ENCODE measurements at places on chromosomes 5 and 9. TPM values are rescaled to one million over a fixed set of nuclear protein-coding genes. Genes with fewer than 3 reads are reported as not detected.

- H3K36me3 ChIP-seq: no peaks in the 10 kb centered on the region
- no peaks in the 10 kb centered on the region for H3K4me1 ChIP-seq
- no peak overlapping the region for H3K27ac ChIP-seq
Measured at GRCh38 chr5:131209506-131210150, 38.9 kb downstream of the LYRM7 start.

- H3K4me3 ChIP-seq: no peak overlapping the region
- no peaks in the 10 kb centered on the region for H3K36me3 ChIP-seq
- no peaks in the 10 kb centered on the region for H3K4me1 ChIP-seq
- H3K27ac ChIP-seq: no peak overlapping the region
- H3K27me3 ChIP-seq: no peaks in the 10 kb centered on the region
Measured at GRCh38 chr5:14829396-14829795, 42.2 kb downstream of the ANKH start.

- H3K4me1 ChIP-seq: peaks cover 3% of the 10 kb centered on the region
- H3K27ac ChIP-seq: no peak overlapping the region
- H3K4me3 ChIP-seq: no peak overlapping the region
- H3K36me3 ChIP-seq: peaks cover 11% of the 10 kb centered on the region
- no peaks in the 10 kb centered on the region for H3K27me3 ChIP-seq
Measured at GRCh38 chr5:157486861-157487260, 26.8 kb downstream of the NIPAL4 start.

DNA sequence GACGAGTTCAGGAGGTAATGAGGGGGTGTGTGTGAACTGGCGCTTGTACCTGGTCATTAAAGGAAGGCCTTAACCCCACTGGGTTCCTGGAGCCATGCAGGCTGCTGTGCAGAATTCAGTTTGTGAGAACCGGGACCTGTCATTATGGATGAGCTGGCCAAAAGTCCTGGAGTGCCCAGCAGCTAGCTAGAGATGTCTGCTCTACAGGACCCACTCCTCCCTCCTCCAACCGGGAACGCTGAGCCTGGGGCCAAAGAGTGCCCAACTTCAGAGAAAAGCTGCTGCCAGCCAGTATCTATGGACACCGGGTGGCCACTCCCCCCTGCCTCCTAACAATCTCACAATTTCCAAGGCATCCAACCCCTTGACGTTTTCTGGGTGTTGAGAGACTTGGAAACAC, 1.2 kb downstream of the ENTREP1 start:
- H3K4me1 ChIP-seq: no peaks in the 10 kb centered on the region
- H3K27ac ChIP-seq: no peak overlapping the region
- no peak for DNase-seq
- H3K27me3 ChIP-seq: peaks cover 27% of the 10 kb centered on the region

DNA sequence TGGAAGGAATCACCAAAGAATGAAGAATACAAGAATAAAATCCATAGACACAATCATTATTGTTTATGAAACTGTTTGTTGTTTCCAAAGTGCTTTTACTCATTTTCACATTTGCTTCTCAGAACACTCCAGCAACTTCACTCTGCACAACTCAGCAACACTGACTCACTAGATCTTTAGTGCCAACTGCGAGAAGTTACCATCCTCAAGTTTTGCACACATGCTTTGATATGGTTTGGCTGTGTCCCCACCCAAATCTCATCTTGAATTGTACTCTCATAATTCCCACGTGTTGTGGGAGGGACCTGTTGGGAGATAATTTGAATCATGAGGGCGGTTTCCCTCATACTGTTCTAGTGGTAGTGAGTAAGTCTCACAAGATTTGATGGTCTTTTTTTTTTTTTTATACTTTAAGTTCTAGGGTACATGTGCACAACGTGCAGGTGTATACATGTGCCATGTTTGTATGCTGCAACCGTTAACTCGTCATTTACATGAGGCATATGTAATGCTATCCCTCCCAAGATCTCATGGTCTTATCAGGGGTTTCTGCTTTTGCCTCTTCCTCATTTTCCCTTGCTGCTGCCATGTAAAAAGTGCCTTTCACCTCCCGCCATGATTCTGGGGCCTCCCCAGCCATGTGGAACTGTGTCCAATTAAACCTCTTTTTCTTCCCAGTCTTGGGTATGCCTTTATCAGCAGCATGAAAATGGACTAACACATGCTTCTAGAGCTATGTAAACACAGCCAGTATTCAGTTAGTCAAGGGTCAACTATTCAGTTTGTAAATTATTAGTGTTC, 36.9 kb downstream of the CLINT1 start:
- no peak overlapping the region for H3K4me3 ChIP-seq
- H3K27me3 ChIP-seq: no peaks in the 10 kb centered on the region
- DNase-seq: peak; percentile 50
- peaks cover 9% of the 10 kb centered on the region for H3K4me1 ChIP-seq

- H3K27ac ChIP-seq: no peak overlapping the region
- DNase-seq: no peak
- H3K36me3 ChIP-seq: no peaks in the 10 kb centered on the region
- no peaks in the 10 kb centered on the region for H3K4me1 ChIP-seq
- H3K27me3 ChIP-seq: peaks cover 5% of the 10 kb centered on the region
Measured at GRCh38 chr9:77028478-77028877, 9.0 kb downstream of the FOXB2 start.

ZNF474 gene
- total RNA-seq: under 0.01 TPM

PCDHGA12 gene
- total RNA-seq: 13.7 TPM

THBS4 gene
- 1.5 TPM for total RNA-seq
